ENCODE measurements at places on chromosomes 5 and 9.

GRCh38 chr5:149727336-149728035 lies 2.6 kb upstream of the PPARGC1B start:
- no peak for DNase-seq

DNA sequence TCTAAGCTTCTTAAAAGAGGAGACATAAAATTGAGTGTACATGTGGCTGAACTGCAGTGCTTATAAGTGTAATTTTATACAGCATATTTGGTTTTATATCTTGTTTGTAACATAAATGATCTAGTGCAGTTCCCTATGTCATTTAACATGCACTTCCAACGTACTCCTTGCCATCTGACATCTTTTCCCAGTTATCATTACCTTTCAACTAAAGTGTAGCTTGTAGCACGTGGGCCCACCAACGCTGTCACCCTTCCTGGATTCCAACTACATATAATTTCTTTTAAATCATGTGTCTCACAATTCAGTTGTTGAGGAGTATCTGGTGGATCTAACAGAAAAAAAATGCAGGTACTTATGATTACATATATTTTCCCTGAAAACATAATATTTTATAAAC lies 50.1 kb downstream of the LIFR start:
- DNase-seq: no peak

GRCh38 chr9:81080900-81081299 lies 608.4 kb downstream of the TLE1 start:
- no peak for DNase-seq

GRCh38 chr5:118891252-118891651 lies 97.1 kb downstream of the DTWD2 start:
- DNase-seq: no peak

- DNase-seq: peak; percentile 2
Measured at GRCh38 chr5:75510417-75510835, 1.0 kb downstream of the CERT1 start.

DNA sequence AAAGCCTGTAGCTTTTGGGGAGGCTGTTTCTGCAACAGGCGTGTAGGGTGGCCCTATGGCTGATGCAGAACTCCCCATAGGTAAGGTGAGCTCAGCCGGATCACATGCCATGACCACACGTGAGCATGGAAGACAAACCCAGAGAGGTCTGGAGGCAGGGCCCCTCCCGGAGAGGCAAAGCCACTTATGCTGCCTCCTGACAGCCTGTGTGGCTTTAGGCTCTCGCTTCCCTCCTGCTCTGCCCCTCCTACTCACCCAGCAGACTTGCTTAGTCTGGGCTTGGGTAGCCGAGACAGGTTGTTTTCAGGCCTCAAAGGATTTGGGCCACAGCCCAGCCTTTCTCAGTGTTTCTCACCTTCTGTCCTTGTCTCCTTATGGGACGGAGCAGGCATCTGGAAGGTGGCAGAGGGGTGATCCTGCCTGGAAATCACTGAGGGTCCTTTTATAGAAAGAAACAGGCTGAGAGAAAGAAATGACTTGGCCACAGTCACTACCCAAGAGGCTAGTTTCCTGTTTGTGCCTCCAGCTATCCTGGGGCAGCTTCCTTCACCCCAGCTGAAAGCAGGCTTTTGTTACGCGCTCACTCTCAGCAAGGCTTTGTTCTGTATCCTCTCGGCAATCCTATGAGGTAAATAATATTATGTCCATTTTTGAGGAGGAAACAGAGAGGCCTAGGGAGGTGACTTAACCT lies 89.9 kb downstream of the DAB2IP start:
- DNase-seq: no peak
